ENCODE measurements at places on chromosomes 5 and 9.

DNA sequence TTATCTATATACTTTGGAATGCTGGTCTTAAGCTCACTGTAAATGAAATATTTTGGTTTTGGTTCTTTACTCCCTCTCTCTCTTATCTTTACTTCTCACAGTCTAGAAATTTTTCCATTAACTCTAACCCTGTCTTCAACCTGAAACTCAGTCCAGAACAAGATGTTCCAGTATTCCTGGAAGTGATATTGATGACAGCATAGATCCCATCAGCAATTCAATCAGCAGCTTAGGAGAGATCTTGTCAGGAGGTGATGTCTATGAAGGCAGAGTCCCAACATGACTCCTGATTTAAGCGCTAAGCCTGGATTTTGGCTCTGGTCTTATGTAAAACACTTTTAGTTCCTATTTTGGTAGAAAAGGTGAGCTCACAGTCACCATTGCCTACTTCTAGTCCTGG lies 52.6 kb downstream of the RFK start:
- DNase-seq = no peak

DNA sequence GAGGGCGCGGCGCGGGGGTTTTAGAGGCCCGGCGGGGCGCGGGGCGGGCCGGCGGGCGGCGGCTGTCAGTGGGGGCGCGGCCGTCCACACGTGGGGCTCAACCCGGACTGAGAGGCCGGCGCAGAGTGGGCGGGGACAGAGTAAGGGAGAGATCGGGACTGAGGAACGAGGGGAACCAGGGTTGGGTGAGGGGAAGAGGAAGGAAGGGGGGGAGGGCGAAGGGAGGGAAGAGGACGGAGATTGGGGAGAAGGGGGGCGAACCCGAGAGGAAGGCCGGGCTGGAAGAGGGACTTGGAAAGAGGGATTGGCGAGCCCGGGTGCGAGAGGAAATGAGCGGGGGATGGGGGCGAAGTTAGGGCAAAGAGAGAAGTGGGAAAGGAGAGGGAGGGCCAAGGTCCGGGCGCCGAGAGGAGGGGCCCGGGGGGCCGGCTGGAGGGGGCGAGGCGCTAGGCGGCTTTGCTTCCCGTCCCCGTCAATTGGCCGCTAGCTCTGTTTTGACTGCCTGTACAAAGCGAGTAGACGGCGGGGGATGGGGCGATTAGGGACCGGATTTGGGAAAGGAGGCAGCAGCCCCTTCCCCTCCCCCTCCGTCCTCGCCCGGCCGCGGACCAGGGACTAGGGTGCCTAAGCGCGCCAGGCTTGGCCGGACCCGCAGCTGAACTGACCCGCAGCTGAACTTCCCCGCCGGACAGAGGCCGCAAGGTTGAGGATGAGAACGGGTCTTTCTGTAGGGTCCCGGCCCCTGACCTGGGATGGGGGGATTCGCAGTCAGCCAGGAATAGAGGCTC lies 399 bp upstream of the FBN2 start:
- DNase-seq = peak; percentile 15

- no peak for DNase-seq
Observed at GRCh38 chr5:29719171-29719570, 1474.3 kb upstream of the CDH6 start.

- no peak for DNase-seq
Observed at GRCh38 chr9:2151171-2151570, 136.0 kb downstream of the SMARCA2 start.

GRCh38 chr9:134781591-134782302 lies 98.9 kb upstream of the FCN2 start:
- DNase-seq = no peak

DNA sequence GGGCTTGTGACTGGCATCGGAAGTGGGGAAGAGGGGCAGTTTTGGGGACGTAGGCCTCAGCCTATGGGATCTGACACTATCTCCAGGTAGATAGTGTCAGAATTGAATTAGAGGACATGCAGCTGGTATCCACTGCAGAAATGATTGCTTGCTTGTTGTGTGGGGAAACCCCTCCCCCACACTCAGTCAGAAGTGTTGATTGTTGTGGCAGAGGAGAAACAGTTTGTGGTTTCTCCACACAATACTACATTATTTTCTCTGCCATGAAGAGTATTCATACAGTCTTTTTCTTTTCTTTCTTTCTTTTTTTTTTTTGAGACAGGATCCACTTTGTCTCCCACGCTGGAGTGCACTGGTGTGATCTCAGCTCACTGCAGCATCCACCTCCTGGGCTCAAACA lies 113.9 kb downstream of the ARRDC3 start:
- no peak for DNase-seq

GRCh38 chr9:136090056-136090735 lies 4.9 kb downstream of the NACC2 start:
- DNase-seq = no peak

DNA sequence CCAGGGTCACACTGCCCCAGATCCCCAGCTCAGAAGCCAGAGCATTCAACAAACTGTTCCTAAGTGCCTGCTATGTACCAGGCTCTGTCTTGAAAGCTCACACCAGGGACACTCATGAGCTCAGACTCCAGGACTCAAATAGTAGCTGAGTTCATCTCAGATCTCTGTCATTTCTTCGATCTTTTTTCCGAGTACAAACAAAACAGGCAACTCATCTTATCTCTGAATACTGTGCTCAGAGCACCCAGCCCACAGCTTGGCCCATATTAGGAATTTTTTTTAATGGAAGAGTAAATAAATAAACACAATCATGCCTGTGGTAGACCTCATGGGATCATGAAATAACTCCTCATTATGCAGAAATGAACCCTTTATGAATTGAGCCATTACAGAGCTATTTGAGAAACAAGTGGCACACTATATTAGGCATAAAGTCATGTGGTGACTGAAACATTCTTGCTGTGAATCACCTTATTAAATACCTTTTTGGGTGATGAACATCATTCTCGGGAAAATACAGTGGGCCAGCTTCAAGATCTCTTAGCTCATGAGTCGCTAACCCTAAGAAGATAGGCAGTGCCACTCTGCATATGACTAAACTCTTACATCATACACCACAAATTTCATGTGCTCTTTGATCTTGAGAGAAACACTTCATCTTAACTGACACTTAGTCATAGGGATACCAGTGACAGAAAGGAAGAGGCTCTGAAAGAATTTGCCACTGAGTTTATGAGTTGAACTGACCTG lies 9.9 kb downstream of the SH3RF2 start:
- peak; percentile 53 for DNase-seq

DNA sequence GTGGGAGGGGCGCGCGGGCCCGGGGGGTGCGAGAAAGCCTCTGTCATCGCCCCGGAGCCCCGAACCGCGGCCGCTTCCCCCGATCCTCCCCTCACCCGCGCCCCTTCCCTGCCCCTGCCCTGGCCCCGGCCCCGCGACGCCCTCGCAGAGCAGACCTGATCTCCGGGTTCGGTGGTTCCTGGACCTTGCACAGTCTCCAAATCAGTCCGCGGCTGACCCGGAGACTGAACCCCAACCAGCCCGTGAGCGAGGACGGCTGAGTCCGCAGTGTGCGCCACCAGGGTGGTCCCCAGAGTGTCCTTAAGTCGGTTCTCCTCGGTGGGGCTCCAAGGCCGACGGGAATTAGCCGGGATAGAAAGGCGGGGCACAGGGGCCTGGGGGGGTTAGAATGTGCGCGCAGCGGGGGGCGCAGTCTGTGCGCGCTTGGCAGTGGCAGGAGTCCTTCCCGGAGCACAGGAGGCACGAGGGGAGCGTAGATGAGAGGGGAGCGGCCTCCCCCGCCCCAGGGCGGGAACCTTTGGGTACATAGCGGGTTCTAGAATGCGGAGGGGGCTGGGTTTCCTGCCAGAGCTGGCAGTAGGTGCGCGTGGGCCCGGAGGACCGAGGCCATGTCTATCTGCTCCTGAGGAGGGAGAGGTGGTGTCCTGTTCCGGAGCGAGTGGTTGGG lies 779 bp downstream of the PKN3 start:
- DNase-seq = peak; percentile 48

DNA sequence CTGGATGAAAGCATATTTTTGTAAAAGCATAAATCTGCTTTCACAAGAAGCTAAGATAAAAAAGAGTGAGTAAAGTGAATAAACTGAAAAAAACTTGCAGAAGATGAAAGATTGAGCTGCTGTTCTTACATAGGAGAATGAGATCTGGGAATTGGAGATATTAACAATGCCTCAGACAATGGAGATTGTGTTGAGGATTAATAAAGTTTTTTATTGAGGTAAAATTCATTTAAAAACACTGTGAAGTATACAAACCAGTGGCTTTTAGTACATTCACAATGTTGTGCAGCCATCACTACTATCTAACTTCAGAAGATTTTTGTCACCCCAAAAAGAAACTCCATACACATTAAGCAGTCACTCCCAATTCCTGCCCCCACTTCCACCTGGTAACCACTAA lies 19.7 kb upstream of the UBLCP1 start:
- DNase-seq = no peak

DNA sequence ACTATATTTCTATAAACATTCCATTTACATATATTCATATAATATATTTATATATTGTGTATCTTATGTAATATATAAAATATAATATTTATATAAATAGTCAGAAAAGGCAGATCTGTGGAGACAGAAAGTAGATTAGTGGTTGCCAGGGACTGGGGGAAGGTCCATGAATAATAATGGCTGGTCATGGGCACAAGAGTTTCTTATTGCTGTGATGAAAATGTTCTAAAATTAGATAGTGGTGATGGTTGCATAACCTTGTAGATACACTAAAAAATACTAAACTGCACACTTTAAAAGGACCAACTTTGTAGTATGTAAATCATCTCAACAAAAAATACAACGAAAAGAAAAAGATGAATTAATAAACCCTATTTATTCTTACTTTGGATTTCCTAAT lies 47.3 kb downstream of the NUP155 start:
- DNase-seq = no peak

DNA sequence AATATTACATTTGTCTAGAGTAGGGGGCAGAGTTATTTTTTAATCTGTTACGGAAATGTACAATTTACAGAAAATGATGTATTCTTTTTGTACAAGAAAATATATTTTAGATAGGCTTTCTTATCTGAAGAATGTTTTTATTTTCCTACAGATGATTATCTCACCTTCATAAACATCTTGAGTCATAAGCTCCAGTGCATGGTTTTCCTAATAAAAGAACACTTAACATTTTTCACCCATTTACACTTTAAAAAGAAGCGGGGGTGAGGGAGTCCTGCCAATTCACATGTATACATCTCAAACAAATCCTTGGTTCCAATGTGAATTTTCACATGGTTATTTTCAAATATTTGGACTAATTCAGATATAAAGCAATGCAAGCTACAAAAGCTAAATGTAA lies 85.0 kb downstream of the MLLT3 start:
- no peak for DNase-seq

GRCh38 chr5:143516249-143516648 lies 112.8 kb upstream of the NR3C1 start:
- no peak for DNase-seq

DNA sequence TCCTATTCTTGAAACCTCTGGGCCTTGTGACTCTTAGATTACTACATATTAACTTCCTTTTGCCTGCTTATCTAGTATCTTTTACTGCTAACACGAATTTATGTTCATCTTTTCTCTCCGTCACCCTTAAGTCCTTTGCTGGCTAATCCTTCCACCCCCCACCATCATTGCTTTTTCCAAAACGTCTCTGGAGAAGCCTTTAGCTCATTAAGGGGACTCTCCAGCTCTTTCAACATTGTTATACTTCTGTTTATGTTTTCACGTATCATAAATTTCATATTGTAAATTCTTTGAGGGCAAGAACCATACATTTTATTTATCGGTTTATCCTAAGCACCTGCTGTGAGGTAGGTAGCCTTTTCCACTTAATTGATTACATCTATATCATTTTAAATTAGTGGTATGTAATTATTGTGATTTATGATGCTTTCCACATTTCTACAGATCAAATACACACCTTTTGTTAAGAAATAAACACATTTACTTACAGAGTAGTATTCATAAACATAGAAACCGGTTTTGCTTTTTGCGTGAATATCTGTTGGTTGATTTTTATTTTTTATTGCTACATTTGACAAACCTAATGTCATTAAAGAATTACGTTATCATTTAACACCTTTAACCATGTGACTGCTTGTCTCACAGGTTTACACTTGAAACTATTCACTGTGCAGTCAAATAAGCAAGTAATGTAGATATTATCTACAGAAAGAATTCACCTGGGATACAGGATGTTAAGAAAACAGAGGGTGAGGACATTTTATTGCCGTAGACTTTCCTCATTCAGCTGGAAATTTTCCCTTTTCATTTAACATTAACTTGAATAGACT lies 15.4 kb upstream of the SNX2 start:
- no peak for DNase-seq

GRCh38 chr9:621201-621855 lies 220.2 kb upstream of the DMRT1 start:
- no peak for DNase-seq

DNA sequence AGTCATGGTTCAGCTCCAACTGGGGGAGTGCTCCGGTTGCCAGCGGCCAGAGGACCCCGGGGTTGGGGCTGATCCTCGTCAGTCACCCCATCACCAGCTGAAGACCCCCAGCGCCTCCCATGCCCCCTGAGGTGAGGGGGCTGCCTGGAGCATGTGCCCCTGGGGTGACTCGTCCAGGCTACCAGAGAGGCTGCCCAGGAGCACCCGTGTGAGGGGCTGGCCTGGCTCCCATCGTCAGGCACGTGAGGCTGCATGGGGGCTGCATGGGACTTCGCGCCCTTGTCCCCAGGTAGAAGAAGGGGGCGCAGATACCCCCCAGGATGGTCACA lies 46.4 kb upstream of the EGFL7 start:
- DNase-seq = no peak

- DNase-seq = no peak
Observed at GRCh38 chr5:170056561-170057267, 49.0 kb upstream of the FOXI1 start.

GRCh38 chr5:8773046-8773615 lies 772.7 kb downstream of the SEMA5A start:
- DNase-seq = no peak

GRCh38 chr5:54722846-54723433 lies 205.4 kb downstream of the SNX18 start:
- DNase-seq = no peak

- no peak for DNase-seq
Observed at GRCh38 chr5:11719888-11720481, 184.3 kb downstream of the CTNND2 start.

- no peak for DNase-seq
Observed at GRCh38 chr5:115850744-115851416, 9.1 kb downstream of the AP3S1 start.

- DNase-seq = peak; percentile 34
Observed at GRCh38 chr5:144467792-144468191, 297.1 kb downstream of the KCTD16 start.

DNA sequence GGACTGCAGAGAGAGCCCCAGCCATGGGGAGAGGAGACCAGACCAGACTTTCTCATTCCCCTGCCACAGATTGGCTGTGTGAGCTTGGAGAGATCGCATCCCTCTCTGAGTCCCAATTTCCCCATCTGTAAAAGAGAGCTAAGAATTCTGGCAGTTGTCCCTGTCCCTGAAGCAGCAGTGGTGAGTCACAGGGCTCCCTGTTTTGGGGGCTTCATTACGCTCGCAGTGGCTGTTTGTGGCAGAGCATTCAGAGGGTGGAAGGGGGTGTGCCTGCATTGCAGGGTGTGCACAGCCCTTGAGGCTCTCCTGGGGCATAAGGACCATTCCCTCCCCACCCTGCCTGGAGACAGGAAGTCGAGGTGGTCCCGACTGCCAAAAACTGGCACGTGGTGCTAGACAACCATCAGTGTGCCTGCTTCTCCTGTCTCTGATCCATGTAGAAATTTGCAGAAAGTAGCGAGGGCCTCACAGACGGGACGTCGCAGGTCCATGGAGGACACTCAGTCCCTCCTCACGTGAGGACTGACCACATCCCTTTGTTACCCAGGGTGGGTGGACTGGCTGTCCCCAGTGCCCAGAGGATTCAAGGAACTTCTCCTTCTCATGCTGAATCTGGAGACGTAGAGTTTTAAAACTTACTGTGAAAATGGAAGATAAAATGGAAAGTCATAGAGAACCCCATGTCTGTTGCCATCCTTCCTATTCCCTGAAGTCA lies 35.3 kb downstream of the HRH2 start:
- DNase-seq = no peak
